Cortex of kidney (tissue), 1 donor: ENCODE measurements at places on chromosomes 4 and X.

- no peak for DNase-seq
Observed at GRCh38 chr4:101791182-101791558, 640 bp downstream of the BANK1 start.

GRCh38 chr4:174137698-174138097, 145.8 kb downstream of the FBXO8 start:
- DNase-seq = no peak

- DNase-seq = no peak
Observed at GRCh38 chr4:159855731-159856130, 752.9 kb downstream of the RAPGEF2 start.

GRCh38 chrX:23857363-23857762, 50.4 kb downstream of the APOO start:
- DNase-seq = no peak

GRCh38 chr4:6217716-6218381, 17.5 kb upstream of the JAKMIP1 start:
- no peak for DNase-seq

DNA sequence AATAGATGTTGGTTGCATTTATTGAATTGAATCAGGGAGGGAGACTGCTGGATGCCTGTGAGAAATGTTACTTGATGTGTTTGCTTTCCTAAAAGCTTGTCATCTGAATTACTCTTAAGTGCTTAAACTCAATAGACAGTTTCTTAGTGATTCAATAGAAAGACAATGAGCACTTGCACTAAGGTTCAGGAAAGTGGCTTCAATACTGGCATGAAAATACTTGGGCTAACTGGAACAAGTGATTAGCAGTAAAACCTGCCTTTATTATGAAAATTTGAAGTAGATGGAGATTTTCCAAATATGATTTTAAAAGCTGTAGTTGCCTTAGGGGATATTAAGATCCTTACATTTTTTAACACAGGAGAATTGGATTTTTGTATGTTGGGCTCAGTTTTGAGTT, 123.3 kb downstream of the RNF150 start:
- DNase-seq = no peak

GRCh38 chr4:178808106-178808505, 1365.9 kb upstream of the AGA start:
- no peak for DNase-seq

- DNase-seq = no peak
Observed at GRCh38 chr4:76023389-76023788, at the start of gene CXCL10. TSS of gene CXCL10 (minus strand) at chr4:76023497. CDS start at chr4:76023431, 66 bp downstream.

GRCh38 chr4:4841156-4841555, 18.3 kb upstream of the MSX1 start:
- DNase-seq = no peak
